CD14-positive monocyte (primary cell): ENCODE measurements at places on chromosomes 5 and 9.

- no peak for DNase-seq
Measured at GRCh38 chr5:31362931-31363568, 168.8 kb downstream of the DROSHA start.

DNA sequence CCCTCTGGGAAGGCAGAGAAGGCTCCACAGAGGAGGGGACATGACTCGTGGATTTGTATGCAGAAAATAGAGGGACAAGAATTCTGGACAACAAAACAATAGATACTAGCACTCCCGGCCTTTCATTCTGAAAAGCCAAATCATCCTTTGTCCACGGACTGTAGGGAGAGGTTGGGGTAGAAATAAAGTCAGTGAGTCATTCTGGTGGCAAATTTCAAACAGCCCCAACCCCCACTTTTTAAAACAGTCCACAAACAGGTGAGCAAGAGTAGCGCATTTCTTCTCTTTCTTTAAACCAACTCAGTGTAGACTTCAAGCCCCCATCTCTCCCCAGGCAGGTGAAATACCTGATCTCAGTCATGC, 56.1 kb downstream of the PTPDC1 start:
- no peak for DNase-seq

DNA sequence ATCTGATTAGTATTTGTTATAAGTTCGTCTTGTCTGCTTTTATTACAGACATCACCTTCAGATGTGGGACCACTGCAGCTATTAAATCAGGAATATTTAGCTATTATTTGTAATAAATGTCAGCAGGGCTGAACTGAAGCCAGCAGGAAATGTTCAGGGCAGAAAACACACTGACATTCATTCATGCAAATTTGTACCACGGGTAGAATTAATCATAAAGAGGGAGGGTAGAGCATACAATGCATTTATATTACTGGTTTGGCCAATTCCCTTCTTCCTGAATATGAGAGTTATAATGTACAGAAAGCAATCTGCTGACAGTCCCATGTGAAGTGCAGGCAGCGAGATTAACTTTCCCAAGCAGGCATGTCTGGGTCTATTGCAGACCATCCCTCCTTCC, 117.3 kb upstream of the NUDT12 start:
- DNase-seq: no peak

- no peak for DNase-seq
Measured at GRCh38 chr5:157900644-157901043, 41.7 kb upstream of the CLINT1 start.

DNA sequence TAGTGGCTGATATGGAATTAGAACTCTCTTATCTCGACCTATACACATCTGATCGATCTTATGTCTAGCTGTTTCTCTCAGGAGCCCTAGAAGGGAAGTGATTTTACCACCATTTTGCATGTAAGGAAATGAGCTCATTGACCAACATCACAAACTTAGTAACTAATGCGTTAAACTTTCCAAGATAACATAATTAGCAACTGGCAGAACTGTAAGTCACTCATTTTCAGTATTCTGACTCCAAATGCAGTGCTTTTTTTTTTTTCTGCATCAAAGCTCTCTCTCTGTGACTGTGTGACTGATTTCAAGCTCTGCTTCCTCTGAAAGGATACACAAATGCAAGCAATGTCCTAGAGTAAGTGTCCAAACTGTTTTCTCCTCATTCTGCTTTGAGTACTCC, 68.1 kb upstream of the FBXL7 start:
- no peak for DNase-seq

- peak; percentile 51 for DNase-seq
Measured at GRCh38 chr9:69671311-69671878, 776 bp downstream of the APBA1 start.

GRCh38 chr5:179376701-179377420, 31.6 kb upstream of the ADAMTS2 start:
- no peak for DNase-seq

DNA sequence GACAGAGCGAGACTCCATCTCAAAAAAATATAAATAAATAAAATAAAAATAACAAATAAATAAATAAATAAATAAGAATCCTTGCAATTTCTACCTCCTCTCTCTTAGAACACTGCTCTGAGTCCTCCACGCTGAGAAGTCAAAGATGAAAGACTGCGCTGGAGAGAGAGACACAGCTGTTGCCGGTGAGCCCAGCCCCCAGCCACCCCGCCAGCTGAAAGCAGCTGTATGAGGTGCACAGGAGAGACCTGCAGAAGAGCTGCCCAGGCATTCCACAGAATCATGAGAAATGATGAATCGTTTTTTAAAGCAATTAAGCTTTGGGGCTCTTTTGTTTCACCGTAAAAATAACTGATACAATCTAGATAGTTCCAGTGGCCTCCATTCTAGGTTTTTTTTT, 16.3 kb upstream of the STRBP start:
- no peak for DNase-seq

- DNase-seq: no peak
Measured at GRCh38 chr5:154677921-154678320, 77.3 kb upstream of the LARP1 start.

GRCh38 chr5:97134634-97135033, 7.8 kb downstream of the LIX1 start:
- DNase-seq: no peak

DNA sequence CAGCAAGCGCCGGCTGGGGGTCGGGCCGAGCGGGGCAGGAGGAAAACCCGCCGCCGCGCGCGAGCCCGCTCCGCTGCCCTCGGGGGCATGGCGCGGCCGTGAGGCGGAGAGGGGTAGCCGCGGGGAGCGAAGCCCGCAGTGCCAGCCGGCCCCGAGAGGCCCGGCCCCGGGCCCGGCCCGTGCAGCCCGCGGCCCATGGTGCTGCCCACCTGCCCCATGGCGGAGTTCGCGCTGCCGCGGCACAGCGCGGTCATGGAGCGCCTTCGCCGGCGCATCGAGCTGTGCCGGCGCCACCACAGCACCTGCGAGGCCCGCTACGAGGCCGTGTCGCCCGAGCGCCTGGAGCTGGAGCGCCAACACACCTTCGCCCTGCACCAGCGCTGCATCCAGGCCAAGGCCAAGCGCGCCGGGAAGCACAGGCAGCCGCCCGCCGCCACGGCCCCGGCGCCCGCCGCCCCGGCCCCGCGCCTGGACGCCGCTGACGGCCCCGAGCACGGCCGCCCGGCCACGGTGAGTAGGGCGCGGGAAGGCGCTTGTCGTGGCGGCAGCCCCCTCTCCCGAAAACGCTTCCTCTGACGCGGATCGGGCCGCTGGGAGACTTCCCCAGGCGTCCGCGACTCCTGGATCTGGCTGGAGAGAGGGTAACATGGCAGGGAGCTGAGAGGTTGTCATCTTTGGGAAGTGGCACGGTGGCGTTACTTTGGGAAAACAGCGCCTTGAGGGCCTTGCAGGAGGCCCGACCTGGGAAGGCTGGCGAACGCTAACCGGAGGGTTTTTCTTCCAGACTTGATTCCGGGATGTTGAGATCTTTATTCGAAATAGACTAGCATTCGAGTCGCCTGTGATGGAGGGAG, 523 bp downstream of the MAML1 start:
- peak; percentile 39 for DNase-seq

DNA sequence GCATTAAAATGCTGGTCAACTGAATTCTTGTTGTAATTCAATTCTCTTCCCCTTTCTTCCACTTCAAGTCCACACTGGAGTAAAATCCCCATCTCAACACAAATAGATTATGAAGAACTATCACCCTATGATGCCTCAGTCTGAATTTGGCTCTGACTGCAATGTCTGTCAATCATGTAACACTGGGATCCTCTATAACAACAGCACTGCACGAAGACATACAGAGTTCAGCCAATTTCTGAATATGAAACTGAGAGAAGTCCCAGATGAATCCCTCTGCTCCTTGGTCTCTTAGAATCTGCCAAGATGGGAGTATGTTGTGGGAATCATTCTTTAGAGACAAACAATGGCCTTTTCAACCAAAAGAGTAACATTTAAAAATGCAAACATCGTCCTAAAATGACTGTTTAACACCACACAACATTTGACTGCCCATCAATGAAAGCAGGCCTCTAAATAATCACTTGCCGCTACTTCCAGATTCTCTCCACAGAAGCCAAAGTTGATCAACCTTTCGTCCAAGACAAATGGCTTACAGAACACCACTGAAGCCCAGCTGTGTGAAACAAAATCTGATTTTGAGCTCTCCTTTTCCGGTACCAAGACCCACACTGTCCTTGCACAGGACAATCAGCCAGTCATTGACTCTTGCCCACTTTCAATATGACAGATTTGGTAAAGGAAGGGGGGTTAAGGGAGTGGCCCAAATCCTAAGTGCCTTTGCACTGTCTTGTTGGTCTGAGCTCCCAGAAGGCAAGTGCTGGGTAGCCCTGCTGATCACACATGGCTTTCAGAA, 258.0 kb downstream of the EBF1 start:
- DNase-seq: no peak

DNA sequence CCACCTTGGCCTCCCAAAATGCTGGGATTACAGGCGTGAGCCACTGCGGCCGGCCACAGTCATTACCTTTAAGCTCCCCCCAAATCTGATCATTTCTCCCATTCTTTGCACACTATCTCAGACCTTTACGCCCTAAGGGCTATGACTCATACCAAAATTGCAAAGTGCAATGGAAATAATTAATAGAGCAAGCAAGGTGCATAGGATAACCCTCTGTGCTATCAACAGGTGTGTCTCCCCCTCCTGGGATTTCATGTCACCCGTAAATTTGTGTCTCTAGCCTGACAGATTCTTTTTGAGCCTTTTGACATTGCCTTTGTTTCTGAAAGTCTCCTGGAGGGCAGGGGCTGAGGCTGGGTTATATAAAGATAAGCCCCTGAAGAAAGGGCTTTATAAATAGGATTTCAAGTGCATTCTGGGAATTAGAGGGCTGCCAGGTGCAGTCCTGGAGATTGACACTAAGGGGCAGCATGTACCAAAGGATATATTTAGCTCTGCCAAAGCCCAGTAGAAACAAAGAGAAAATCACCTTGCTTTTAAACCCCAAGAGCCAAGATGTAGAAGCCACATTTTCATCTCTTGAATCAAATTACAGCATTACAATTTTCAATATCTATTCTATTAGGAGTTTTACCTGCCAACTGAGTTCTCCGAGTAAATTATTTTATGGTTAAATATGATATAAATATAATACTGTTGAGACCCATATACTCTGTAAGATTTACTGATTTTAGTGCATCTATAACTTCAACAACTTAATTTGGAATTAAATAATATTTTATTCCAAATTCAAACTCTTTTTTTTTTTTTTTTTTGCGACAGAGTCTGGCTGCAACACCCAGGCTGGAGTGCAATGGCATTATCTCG, 18.2 kb downstream of the S100Z start:
- peak; percentile 40 for DNase-seq

DNA sequence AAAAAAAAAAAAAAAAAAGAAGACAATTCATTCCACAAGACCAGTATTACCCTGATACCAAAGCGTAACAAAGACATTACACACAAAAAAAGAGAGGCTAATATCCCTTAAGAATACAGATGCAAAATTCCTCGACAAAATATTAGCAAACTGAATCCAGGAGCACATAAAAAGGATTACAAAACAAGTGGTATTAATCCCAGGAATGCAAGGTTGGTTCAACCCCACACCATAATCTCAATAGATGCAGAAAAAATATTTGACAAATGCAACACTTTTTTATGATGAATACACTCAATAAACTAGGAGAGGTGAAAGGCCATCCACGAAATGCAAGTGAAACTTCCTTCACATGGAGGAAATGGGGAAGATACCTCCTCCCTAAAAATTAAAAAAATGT, 80.1 kb upstream of the TLR4 start:
- DNase-seq: no peak

GRCh38 chr5:61784341-61784740, 452.3 kb downstream of the ZSWIM6 start:
- DNase-seq: no peak

DNA sequence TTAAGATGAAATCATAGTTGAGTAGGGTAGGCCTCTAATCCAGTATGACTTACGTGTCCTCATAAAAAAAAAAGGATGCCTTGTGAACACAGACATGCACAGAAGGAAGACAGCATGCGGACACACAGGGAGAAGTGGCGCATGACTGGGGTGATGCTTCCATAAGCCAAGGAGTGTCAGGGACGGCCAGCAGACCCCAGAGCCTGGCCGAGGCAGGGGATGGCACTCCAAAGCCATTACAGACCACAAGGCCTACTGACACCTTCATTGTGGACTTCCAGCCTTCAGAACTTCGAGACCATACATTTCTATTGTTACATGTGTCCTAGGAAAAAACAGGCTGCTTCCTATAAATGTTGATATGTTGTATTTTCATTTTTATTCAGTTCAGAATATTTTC, 19.9 kb downstream of the EHMT1 start:
- no peak for DNase-seq

DNA sequence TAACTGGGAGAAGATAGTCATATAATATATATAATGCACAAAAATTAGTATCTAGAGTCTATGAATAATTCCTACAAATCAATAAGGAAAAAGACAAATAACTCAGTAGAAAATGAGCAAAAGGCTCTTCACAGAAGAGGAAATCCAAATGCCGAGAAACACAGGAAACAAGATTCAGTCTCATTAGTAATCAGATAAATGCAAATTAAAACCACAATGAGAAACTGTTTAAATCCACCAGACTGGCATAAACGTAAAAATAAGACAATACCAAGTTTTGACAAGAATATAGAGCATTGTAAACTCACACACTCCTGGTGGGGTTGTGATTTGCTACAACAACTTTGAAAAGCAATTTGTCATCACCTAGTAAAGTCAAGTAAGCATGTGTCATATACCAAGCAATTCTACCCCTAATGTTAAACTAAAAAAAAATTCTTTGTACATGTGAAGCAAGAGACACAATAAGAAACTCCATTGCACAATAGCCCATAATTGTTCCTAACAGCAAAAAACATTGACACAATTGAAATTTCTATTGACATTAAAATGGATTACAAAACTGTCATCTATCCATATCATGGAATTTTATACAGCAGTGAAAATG, 21.0 kb upstream of the UBLCP1 start:
- DNase-seq: peak; percentile 17

DNA sequence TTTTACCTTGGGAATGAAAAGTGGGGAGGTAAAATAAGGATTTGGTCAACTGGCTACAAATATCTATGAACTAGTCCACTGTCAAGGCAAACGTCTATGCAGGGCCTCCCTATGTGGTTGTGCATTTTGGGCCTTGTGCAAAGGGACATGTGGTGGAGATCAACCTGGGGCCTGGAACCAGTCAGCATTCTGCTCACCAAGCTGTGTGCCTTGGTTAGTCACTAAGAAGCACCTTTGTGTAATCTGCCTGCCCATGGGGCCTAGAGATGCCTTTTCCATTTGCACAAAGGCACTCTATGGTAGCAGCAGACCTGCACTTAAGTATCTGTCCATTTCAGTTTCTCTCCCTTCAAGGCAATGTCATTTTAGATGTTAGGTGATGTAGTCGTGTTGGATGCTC, 184.0 kb downstream of the GNAQ start:
- no peak for DNase-seq

DNA sequence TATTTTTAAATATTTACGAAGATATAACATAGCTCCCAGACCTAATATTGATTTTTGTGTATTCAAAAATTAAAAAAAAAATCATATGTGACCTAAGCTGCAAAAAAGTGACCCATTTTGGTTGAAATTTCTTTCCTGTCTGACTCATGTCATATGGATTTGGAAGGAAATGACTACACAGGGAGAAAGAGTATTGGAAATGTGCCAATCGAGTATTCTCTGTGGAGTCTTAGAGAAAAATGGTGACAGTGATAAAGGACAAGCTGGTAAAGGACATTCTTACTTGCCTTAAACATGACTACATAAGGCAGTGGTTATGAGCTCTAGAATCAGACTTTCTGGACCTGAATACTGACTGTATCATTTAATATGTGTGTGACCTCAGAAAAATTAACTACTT, 262.9 kb upstream of the PTPRD start:
- no peak for DNase-seq
